ENCODE measurements at places on chromosomes 13 and 19.
A peak's percentile ranks its signal among the peaks of the same experiment; 100 is the strongest.

DNA sequence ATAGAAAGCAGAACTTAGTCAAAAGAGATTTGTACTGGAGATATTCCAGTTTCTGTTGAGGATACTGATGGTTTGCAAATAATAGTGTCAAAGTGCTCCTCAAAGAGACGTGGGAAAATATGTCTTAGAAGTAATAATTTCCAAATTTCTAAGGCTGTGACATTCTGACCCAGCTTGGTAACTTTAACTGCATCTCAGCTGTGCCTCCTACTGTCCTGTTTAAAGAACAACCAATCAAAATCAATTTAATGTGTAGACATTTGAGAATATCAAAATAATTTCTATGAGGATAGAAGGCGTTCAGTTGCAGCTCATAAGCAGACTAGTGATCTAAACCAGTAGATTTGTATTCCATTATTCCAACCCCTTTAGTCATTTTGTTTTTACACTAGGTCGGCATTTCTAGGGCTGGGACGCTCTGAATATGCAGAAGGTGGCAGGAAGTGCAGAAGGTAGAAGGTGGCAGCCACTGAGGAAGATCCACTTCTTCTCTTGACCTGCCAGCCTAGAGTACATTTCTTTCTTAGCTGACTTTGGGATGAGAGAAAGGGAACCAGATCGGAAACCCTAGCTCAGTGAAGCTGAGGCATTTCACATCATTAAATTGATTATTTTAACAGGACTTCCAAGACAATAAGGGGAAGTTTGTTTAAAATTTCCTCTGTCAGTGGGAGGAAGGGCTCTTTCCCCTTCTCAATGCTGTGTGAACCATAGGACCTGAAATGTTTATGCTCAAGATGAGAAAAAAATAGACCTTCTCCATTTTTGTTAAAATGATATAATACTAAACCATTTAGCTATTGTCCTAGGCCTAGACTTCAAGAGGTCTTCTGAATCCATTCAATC is 67.5 kb downstream of the COL4A1 start:
- peak; percentile 82 for DNase-seq

GRCh38 chr13:32001154-32001768 is 30.3 kb upstream of the FRY start:
- peak; percentile 46 for DNase-seq

DNA sequence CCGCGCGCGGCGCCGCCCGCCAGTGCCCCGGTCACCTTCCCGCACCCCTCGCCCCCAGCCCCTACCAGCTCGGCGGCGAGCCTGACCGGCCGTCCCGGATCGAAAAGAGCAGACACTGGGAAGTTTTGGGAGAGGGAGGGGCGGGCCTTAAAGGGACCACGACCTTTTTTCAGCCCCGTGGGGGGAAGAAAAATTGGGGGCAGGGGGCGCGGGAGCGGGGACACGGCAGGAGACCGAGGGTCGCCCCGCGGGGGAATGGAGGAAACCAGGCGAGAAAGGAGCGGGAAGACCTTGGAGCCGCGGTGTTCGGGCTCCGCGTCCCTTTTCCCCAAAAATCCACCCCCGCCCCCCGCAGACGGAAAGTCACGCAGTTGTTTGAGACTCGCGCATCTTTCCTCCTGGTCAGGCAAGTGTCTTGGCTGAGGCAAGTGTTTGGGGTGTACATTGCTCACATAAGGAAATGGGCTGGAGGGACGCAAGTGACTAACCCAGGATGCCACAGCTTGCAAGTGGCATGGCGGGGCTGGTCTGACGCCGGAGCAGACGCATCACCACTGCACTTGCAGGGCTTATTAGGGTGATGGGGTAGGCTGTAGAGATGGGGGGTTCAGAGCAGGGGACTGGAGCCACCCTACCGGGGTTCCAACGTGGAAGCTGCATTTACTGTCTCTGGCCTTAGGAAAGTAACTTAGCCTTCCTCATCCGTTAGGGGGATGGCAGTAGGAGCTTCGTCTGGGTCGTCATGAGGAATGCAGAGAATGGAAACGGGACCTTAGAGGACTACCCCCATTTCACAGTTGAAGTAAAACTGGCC is 2.7 kb upstream of the HNRNPL start:
- DNase-seq: peak; percentile 51

DNA sequence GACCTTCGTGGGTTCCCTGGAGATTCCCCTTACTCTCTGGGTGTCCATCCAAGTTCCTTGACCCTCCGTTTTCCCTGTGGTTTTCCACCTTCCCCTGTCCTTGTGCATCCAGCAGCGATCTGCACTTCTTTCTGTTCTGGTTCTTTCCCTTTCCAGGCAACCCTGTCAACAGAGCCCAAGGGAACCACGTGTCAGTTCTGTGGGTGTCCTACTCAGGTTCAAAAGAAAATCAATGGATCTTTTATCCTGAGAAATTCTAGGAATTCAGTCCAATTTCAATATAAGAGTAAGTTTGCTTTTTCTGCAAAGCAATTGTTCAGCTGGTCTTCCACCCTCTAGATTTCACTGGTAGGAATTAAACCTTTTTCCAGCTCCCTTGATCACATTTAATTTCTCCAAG is 1394.8 kb upstream of the SLC10A2 start:
- no peak for DNase-seq

- no peak for DNase-seq
Measured at GRCh38 chr13:40200273-40200978, 466.0 kb downstream of the FOXO1 start.

DNA sequence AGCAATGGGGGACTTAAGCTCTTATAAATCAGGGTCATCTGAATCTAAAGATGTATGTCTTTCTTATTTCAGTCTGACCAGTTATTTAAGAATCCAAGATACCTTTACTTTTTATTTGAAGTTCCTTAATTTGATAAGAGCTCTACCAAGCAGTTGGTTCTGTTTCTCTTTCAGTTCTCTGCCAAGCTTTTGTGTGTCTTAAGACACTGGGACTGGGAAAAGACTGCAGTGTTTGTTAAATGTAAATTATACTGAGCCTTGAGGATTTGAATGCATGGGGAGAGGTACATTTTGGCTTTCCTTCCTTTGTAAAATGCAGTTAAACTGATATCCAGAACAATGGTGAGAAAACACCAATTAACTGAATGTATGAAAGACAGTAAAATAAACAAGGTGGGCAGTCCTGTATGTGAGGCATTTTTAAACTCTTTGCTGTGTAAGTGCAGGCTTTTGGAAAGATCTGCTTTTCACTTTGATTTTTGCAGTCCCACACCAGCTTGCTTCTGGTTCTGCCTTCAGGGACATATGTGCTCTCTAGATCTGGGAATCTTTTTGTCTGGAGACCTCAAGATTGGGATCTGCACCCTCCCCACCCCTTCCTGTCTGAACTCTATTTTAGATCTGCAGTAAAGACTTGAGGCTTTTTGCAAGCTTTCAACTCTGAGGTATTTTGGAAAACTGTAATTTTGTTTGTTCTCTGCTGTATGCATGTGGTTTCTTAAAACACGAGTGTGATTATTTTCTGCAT is 77.6 kb downstream of the LRCH1 start:
- DNase-seq: peak; percentile 34

DNA sequence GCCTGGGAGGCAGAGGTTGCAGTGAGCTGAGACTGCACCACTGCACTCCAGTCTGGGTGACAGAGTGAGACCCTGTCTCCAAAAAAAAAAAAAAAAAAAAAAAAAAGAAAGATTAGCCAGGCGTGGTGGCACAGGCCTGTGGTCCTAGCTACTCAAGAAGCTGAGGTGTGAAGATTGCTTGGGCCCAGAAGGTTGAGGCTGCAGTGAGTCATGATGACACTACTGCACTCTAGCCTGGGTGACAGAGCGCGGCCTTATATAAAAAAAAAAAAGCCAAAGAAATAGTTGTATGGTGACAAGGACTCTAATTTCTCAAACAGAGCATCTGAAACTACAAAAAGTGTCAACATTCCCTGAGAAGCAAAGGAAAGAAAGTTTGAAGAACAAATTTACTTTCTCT is 3.4 kb downstream of the PBX4 start:
- DNase-seq: no peak

- DNase-seq: no peak
Measured at GRCh38 chr13:96671073-96671472, 323.2 kb downstream of the OXGR1 start.

- DNase-seq: no peak
Measured at GRCh38 chr13:98462241-98462882, 114.5 kb downstream of the STK24 start.

GRCh38 chr13:71672512-71672911 is 194.5 kb downstream of the DACH1 start:
- DNase-seq: no peak

- no peak for DNase-seq
Measured at GRCh38 chr19:13092158-13092543, 10.5 kb downstream of the LYL1 start.

- no peak for DNase-seq
Measured at GRCh38 chr13:62094932-62095331, 679.3 kb upstream of the PCDH20 start.

GRCh38 chr13:47548294-47548840 is 452.7 kb downstream of the SUCLA2 start:
- DNase-seq: no peak

GRCh38 chr13:73198991-73199411 is 140.2 kb downstream of the KLF5 start:
- no peak for DNase-seq

- DNase-seq: no peak
Measured at GRCh38 chr19:45049073-45049736, 10.4 kb downstream of the CLASRP start.

GRCh38 chr13:72255908-72256307 is 388.9 kb upstream of the DACH1 start:
- peak; percentile 58 for DNase-seq

GRCh38 chr13:89936256-89936655 is 1411.2 kb upstream of the MIR17HG start:
- no peak for DNase-seq

DNA sequence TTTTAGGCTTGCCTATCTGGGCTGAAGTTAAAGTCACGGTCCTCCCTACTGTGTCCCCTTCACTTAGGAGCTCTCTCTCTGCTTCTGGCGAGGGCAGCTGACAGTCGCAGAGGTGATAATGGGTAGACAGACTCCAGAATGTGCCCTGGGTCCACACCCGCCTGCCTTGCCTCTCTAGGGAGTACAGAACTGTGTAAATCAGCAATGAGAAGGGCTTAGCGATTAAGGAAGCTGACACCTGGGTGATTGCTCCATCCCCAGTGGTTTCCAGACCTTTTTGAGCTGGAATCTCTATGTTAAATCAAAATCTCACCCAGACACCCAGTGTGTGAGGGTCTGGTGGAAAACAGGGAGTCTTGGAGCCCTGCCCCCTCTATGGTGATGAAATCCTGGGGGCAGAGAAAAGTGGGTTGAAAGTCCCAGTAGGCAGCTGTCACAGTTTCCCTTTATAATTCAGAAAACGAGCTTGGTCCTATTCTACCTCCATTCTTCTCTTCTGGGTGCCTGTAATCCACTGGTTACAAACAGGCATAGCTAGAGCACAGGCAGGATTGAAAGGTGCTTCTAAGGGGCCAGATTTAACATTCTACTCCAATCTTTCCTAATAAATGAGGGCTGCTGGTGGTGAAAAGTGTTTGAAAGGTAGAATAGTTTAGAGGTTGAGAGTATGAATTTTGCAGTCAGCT is 46.9 kb downstream of the OLFM4 start:
- no peak for DNase-seq

- no peak for DNase-seq
Measured at GRCh38 chr13:99280166-99280565, 22.0 kb upstream of the GPR18 start.

GRCh38 chr19:4376991-4377781 is 23.2 kb downstream of the SH3GL1 start:
- DNase-seq: no peak

GRCh38 chr13:79435561-79435990 is 29.5 kb upstream of the RBM26 start:
- DNase-seq: peak; percentile 46

GRCh38 chr13:50122455-50122854 is 107.2 kb downstream of the KCNRG start:
- no peak for DNase-seq

DNA sequence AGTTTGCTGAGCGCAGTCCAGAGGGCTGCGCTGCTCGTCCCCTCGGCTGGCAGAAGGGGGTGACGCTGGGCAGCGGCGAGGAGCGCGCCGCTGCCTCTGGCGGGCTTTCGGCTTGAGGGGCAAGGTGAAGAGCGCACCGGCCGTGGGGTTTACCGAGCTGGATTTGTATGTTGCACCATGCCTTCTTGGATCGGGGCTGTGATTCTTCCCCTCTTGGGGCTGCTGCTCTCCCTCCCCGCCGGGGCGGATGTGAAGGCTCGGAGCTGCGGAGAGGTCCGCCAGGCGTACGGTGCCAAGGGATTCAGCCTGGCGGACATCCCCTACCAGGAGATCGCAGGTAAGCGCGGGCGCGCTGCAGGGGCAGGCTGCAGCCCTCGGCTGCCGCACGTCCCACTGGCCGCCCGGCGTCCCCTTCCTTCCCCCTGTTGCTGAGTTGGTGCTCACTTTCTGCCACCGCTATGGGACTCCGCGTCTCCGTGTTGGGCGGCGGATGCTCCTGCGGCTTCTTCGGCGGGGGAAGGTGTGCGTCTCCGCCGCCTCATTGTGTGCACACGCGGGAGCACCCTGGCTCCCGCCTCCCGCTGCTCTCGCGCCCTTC is 772 bp downstream of the GPC6 start:
- DNase-seq: no peak

DNA sequence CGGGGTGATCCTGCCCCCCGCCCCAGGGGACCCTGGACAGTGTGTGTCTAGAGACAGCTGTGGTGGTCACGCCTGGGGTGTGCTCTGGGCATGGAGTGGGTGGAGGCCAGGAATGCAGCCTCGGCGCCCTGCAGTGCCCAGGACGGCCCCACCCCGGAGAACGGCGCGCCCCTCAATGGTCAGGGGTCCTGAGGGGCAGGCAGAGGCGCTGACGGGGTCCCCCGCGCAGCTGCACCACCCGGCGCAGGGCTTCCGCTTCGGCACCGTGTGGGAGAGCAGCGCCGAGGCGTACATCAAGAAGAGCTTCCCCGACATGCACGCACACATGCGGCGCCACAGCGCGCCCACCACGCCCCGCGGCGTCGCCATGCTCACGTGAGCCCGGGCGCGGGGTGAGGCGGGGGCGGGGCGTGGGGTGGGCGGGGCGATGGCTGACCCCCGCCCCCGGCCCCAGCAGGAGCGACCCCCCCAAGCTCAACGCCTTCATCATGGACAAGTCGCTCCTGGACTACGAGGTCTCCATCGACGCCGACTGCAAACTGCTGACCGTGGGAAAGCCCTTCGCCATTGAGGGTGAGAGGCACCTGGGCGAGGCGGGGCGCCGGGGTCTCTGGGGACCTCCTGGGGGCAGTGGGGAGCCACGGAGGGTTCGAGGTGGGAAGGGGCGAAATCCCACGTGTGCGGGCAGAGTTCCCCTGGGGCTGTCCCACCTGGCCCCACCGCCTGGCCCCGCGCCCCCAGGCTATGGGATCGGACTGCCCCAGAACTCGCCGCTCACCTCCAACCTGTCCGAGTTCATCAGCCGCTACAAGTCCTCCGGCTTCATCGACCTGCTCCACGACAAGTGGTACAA is 7.4 kb downstream of the GRIN3B start:
- no peak for DNase-seq

DNA sequence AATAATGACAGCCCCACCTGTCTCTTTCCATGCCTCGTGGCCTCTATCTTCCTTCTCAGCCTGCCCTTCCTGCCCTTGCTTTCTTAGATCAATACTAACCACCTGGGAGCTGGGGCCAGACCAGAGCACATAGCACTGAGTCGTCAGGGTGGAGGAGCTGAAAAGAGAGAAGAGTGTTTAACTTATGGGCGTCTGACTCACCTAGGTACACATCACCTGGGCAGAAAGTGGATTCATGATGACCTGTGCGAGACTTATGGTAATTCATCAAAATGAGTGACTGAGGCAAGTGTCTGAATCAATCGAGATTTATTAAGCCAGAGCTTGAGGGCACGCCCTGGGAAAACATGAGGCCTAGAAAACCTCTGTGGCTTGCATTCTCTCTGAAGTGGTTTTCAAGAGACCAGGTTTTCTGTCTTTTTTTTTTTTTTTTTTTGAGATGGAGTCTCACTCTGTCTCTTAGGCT is 19.2 kb downstream of the CEACAM6 start:
- DNase-seq: no peak
